D341Med (cell line): ENCODE measurements at places on chromosomes 3 and 15.

GRCh38 chr3:19149368-19149767, 1.1 kb downstream of the KCNH8 start:
- no peak for DNase-seq

GRCh38 chr3:175489406-175489805, 630.3 kb downstream of the NAALADL2 start:
- DNase-seq = no peak

GRCh38 chr15:59260090-59260489, 53.4 kb downstream of the LDHAL6B start:
- no peak for DNase-seq

GRCh38 chr15:92667287-92667904, 11.8 kb upstream of the FAM174B start:
- no peak for DNase-seq

- no peak for DNase-seq
Measured at GRCh38 chr15:90889736-90890456, 5.6 kb downstream of the FES start.

- DNase-seq = no peak
Measured at GRCh38 chr3:167750272-167750971, 14.9 kb downstream of the SERPINI1 start.

DNA sequence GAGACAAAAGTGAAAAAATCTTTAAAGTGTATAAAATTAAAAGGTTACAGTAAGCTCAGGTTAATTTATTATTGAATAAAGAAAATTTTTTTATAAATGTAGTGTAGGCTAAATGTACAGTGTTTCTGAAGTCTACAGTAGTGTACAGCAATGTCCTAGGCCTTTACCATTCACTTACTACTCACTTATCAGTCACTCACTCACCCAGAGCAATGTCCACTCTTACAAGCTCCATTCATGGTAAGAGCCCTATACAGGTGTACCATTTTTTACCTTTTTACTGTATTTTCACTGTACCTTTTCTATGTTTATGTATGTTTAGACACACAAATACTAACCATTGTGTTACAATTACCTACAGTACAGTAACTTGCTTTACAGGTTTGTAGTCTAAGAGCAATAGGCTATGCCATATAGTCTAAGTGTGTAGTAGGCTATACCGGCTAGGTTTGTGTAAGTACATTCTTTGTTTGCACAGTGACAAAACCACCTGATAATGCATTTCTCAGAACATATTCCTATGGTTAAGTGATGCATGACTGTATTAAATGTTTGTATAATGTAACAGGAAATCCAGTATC, 38.1 kb upstream of the NECTIN3 start:
- DNase-seq = no peak

DNA sequence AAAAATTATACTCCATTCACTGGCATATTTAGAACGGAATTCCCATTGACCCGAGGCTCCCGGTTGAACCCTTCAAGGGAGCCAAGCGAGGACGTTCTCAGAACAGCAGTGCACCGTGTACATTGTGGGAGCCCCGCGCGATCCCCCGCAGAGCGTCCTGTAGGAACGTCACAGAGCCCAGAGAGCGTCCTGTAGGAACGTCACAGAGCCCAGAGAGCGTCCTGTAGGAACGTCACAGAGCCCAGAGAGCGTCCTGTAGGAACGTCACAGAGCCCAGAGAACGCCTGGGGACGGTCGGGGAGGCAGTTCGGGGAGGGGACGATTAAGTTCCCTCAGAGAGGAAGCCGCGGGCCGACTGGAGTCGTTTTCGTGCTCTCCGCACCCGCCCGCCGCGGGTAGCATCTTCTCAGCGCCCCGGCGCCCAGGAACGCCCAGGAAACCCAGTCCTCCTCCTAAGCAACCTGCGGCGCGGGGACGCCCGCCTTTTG, 506 bp upstream of the ATP1B3 start:
- DNase-seq = peak; percentile 72

- no peak for DNase-seq
Measured at GRCh38 chr3:58161435-58162398, 49.1 kb downstream of the DNASE1L3 start.

- no peak for DNase-seq
Measured at GRCh38 chr15:60757831-60758570, 279.1 kb upstream of the ICE2 start.

DNA sequence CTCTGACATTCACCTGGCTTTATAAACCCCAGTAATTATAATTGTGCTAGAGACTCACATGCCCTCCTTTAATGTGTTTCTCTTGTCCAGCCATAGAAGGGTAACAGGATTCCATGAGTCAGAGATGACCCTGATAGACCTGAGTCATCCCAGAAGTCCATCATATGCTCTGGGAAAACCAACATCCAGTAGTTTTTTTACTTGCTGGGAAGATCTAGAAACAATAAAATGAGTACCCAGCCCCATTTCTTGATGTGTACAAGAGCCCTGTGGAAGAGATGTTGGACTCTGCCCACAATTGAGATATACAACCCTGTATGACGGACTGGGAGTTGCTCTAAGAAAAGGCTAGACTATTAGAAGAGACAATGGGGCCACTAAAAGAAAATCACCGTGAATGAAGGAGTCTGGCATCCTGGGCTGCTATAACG, 22.4 kb upstream of the THUMPD3 start:
- no peak for DNase-seq

DNA sequence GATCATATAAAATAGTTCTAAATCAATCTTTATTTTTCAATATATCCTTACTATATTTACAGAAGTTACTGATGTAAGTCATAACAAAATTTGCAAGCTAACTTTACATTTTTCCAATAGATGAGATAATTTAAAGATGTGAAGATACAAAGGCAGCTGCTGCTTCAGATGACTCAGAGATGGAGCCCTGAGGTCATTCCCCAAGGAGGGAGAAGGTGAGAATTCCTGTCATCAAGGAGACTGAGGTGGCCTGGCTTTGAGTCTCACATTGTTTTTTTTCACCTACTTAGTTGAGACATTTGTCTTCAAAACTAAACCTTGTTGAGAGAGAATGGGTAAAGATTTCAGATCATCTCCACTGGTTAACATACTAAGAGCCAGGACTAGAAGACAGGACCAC, 3.9 kb upstream of the SAMD7 start:
- DNase-seq = no peak
